ENCODE measurements at places on chromosomes 5 and 9. TPM values are rescaled to one million over a fixed set of nuclear protein-coding genes. Genes with fewer than 3 reads are reported as not detected.
A peak's percentile ranks its signal among the peaks of the same experiment; 100 is the strongest.

Gene SOHLH1
- not detected for total RNA-seq

Gene AQP7
- total RNA-seq = 21.0 TPM

Gene TSSK1B
- not detected for total RNA-seq

Gene HRCT1
- total RNA-seq = 58.7 TPM

Gene VPS13A
- total RNA-seq = 54.1 TPM

Gene FRMD3
- 32.4 TPM for total RNA-seq

Gene NPR3
- 3.7 TPM for total RNA-seq

Gene MARCOL
- not detected for total RNA-seq

Gene CARTPT
- not detected for total RNA-seq

Gene C9orf43
- total RNA-seq = 0.21 TPM

Gene CTXN3
- not detected for total RNA-seq

Gene DIPK1B
- total RNA-seq = 2.1 TPM

Gene CSF1R
- total RNA-seq = 6.9 TPM

Gene HK3
- 1.3 TPM for total RNA-seq

Gene GABRA1
- total RNA-seq = not detected

DNA sequence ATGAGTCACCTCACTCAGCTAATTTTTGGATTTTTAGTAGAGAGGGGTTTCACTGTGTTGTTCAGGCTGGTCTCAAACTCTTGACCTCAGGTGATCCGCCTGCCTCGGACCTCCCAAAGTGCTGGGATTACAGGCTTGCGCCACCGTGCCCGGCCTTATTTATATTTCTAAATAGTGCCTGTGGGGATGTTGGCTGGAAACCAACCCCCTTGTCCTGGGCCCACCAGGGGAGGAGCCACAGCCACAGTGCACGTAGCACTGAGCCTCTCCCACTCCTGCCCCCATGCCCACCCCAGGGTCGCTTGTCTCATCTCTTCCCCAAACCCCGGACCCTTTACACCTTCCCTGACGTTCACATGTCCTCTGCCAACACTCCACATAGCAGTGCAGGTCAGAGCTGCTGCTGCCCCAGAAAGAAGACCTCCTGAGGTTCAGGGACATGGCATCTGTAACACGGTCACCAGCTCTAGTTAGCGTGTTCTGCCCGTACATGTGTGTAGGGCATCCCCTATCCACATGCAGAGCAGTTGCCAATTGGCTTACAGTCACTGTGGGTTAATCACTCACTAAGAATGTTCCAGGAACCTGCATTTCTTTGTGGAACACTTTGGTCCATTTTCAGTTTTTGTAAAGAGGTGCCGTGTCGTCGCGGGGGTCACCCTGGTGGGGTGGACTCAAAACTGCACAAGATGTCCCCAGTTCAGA is 10.2 kb upstream of the MRPS2 start:
- DNase-seq = no peak

GRCh38 chr5:105680858-105681475 is 1989.8 kb downstream of the EFNA5 start:
- DNase-seq = no peak

GRCh38 chr9:92119586-92119985 is 4.4 kb upstream of the SPTLC1 start:
- no peak for DNase-seq

DNA sequence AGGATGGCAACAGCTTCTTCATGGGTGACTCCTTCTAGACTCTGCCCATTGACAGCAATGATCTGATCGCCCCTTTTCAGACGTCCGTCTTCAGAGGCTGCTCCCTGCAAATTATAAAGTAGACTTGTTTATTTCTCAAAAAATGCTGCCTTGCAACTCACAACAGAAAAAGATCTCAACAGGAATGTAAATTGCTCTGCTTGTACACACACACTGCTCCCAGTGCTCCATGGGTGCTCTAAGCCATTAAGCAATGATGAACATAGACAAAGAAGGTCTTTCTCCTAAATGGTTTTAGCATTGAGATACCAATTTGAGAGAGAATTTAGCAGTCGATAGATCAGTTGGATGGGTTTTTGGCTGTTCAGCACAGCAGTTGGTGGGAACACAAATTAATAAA is 172.5 kb downstream of the MPDZ start:
- DNase-seq = no peak

- DNase-seq = no peak
These were observed 116.8 kb upstream of the SPRY4 start for GRCh38 chr5:142441616-142442015.

DNA sequence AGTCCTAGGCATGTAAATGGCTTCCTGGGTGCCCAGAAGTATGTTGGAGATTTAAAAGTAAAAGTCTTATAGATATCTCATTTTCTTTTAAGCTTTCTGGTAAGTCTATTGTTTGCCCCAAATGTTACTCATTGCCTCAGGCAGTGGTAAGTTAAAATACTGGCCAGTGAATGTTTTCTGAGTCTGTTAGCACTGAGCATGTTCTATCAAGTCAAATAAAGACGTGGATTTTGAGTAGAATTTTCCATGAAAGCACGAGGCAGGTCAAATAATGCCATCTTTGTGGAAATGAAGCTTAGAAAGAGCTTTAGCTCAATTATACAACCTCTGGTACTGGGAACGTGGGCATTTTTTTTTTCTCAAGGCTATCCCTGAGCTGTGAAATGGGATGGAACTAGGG is 651.3 kb upstream of the ACO1 start:
- DNase-seq = no peak

GRCh38 chr5:1831677-1832313 is 30.6 kb downstream of the NDUFS6 start:
- no peak for DNase-seq

- no peak for DNase-seq
These were observed 140.1 kb upstream of the FBXL17 start for GRCh38 chr5:108521841-108522506.

- no peak for DNase-seq
These were observed 138.1 kb upstream of the GRAMD2B start for GRCh38 chr5:126284977-126285696.

GRCh38 chr9:75242426-75242825 is 154.1 kb downstream of the OSTF1 start:
- DNase-seq = no peak

DNA sequence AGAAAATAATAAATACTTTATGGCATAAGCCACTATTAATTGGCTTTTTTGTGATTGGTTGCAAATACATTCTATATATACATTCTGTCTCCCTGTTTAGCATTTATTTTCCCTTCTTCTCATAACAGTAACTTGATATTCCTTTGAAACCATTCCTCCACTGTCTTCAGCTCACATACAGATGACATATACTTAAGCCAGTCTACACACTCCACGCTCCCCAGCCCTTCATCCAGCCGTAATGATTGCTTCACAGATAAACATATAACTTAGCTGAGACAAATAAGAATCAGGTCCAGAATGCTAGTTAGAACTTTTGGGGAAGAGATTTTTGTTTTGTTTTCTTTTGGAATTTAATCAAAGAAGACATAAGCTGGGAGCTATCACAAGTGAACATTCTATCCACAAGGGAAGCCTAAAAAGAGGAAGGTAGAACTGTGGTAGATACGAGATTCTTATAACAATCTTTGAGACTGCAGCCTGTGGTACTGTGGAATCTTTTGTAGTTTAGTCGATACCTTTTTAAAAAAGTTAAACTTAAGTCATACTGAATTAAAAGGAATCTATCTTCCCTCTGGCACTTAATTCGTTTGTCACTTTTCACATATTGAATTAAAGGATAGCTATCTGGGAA is 365.1 kb upstream of the PRR16 start:
- no peak for DNase-seq

DNA sequence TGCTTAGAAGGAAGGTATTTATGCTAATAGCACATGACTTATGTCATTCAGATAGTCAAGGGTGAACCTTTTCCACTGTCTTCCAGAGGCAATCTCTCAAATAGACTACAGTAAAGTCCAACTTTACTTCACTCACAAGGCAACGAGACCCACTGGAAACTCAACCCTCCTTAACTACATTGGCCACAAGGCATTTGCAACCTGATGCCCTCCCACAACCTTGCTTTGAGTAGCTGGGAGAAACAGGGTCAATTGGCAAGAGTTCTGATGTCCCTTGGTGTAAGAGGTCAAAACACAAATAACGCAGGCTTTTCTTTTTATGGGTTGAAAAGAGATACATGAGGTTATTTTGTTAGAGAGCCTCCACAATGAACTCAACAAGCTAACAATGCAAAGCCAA is 6.1 kb downstream of the GAS1 start:
- DNase-seq = no peak

- DNase-seq = no peak
These were observed 80.2 kb upstream of the DMRT1 start for GRCh38 chr9:761176-761792.

DNA sequence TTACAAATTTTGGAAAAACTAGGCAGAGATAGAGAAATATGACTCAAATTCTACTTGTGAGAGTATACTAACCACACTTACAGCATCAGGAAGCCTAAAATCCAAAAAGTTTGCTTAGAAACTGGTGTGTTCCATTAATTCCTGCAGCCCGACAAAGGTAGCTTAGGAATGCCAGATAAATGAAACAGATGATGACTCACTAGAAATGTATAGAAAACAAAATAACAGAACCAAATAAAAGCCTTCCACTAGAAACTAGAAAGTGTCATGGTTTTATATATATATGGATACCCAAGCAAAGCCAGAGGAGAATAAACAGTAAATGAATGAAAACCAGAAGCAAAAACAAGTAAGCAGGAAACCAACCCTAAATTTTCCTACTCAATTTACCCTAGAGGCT is 272.2 kb upstream of the PRDM9 start:
- no peak for DNase-seq

DNA sequence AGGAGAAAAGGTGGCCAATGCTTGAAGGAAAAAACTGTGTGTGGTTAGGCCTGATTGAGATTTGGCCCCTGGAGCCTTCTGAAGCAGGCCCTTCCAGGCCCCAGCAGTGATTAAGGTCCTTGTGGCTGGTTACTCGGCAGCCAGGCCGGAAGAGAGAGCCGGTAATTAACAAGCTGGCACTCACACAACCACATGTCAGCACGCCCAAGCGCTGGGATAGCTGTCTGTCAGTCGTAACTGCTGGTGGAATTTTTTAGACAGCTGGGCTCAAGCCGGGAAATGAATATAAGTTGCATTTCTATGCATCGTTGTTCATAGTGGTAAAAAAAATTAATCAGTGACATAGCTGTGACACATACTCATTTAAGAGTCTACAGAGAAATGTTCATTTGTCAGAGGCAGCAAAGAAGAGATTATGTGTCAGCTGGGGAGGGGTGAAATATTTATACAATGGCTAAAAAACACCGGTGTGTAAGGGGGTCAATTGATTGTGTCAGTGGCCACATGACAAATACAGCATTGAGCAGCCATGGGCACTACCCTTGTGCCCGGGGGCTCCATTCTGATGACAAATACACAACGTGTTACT is 13.7 kb upstream of the ARAP3 start:
- DNase-seq = peak; percentile 63

GRCh38 chr5:76820526-76820890 is 1.7 kb downstream of the F2RL1 start:
- DNase-seq = no peak

- peak; percentile 48 for DNase-seq
These were observed 49.8 kb downstream of the ROR2 start for GRCh38 chr9:91900055-91900796.

DNA sequence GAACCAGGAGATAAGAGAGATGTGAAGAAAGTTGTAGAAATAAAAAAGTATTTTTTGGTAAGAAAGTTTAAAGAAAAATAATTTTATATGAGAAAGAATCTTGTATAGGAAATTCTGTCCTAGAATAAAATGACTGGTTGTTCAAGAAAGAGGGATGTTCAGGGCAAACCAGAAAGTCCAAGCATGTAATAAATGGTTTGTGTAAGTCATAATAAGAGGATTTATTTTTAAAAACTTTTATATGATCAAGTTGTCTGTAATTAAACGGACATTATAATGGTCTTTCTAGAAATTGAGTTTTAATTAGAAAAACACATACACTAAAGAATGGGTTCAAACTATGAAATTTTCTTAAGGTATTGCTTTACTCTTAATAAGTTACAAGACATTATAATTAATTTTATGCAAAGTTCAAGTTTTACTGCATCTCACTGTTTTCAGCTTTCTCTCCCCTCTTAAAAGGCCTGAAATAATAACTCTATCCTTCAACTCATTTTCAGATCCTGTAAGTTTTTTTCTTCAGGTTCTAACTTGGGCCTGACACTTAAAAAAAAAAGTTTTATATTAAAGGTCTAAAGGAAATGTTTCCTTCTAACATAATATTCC is 56.1 kb upstream of the ZNF300 start:
- DNase-seq = no peak

DNA sequence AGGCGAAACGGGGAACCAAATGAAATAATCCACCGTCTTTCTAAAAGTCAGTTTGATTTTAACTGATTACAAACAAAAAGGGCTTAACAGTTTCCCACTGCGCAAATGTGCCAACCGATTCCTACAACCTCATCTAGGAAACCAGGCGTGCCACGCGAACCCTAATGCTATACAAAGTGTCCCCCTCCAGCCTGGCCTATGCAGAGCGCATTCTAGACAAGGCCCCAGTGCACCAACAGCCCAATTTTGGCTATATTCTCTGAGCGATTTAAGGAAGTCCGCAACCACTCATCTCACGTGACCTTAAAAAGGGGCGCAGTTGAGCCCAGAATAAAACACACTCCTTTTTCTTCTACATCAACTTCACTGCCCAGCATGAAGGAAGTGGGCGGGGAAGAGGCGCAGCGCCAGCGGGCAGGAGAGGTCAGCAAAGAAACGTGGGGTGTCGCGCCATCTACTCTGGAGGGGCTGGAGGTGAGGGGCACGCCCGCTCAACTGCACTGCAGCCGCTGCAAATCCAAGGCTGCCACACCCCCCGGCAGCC is 779 bp downstream of the FAM13B start:
- DNase-seq = peak; percentile 78

DNA sequence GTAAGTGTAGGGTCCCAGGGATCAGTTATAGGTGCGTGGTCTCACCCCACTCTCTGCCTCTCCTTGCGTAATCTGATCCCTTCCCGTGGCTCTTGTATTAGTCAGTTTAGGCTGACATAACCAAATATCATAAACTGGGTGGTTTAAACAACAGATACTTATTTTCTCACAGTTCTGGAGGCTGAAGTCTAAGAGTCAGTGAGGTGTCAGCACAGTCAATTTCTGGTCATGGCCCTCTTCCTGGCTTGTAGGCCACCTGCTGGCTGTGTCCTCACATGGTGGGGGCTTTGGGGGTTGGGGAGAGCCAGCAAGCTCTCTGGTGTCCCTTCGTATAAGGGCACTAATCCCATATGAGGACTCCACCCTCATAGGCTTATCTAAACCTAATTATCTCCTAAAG is 32.3 kb downstream of the CARTPT start:
- no peak for DNase-seq

- DNase-seq = no peak
These were observed 148.1 kb downstream of the NPR3 start for GRCh38 chr5:32859211-32859641.

DNA sequence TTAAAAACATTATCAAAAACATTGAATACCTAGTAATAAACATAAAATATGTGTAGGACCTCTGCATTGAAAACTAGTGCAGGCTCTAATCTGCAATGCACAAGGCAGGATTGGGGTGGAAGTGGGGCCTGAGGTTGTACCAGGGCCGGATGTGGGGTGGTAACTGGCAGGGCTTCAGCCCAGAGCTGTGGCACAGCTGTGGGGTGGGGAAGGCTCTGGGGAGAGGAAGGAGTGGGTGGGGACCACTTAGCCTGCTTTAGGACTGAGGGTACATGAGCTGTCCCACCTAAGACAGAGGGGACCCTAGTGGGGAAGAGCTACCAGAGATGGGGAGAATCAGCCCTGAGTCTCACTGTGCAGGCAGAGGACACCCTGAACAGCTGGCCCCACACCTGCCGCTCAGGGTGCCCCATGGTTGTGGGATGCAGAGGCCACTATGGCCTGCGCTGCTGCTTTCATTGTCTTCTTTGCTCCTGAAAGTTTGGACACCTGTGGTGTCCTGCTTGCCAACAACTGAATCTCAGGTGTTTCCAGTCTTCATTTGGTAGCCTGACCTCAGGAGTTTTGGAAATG is 311.4 kb downstream of the TLE4 start:
- peak; percentile 30 for DNase-seq
